ENCODE measurements at places on chromosomes 6 and 20.
A peak's percentile ranks its signal among the peaks of the same experiment; 100 is the strongest.

- DNase-seq: peak; percentile 63
Measured at GRCh38 chr20:32521780-32522525, 63.2 kb downstream of the NOL4L start.

DNA sequence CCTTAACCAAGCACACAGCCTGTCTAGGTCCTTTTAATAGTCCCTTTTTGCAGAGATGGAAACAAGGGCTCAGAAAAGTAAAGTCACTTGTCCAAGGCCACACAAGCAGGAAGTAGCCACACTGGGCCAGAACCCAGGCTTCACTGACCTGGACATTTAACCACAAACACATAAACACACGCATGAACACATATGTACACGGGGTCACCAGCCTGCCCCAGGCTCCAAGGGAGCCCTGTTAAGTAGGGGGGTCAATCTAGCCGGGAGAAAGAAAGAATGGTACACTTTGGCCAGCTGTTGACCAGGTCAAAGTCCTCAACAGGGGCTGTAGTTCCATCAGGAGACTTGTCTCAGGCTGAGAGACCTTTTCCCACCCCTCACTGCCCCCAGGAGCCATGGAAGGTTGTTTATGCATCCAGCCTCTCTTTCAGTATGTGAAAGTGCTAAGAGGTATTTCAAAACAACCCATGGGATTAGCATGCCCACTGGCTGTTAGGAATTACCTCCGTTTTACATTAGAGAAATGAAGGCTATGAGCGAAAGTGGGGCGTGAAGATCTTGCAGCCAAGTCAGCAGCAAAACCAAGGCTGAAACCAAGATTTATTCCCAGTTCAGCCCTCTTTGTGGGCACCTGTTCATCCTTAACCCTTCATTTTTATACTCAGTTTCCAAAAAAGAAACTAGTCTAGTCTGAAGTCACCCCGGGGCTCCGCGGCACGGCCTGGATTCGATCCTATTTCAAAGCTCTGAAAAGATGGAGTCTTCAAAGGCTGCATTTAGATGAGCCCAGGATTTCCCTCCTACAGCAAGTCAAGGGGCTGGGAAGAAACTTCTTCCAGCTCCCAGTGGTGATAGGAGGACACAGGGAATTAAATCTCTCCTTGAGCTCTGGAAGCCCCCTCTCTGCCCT lies 9.8 kb downstream of the SDC4 start:
- no peak for DNase-seq

DNA sequence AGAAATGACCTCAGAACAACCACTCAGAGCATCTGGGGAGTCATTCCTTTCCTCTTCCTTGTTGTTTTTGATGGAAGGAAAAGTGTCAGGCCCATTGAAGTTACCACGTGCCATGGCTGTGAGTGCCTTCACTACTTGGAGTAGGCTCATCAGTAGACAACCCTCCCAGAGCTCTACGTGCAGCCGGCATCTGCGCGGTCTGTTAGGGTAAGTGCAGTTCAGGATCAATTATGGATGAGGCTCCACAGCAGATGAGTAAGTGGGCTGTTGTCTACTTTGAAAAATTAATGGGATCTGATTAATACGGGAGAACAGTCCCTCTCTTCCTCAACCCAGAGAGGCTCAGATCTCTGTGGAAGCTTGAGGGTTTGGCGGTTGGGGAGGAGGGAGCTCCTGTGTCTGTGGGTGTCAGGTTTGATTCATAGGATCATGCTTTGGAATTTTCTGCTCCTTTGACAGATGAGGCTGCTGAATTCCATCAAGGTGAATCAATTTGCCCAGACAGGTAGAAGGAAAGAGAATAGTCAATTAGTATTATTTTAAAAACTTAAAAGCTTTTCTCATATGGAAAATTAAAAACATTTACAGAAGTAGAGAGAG lies 93.8 kb upstream of the TOX2 start:
- no peak for DNase-seq

DNA sequence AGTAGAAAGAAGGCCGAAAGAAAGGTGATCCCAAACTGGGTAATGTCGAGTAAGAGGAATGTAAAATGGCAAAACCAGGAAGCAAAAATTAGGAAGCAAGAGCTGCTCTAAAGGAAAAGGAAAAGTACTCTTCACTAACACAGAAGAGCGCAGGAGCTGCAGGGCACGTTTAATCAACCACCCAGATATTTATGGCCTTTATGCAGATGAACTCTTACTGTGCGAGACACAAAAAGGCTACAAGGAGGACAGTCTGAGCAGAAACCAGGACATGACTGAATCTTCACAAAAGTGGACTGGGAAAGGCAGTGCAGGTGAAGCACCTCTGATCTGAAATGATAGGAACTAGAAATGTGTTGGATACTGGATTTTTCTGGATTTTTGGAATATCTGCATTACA lies 15.2 kb upstream of the PRR18 start:
- DNase-seq: no peak

GRCh38 chr6:141451511-141452353 lies 681.0 kb upstream of the GJE1 start:
- no peak for DNase-seq

GRCh38 chr6:73521351-73521985 lies 636 bp upstream of the EEF1A1 start:
- no peak for DNase-seq
